Mesendoderm (in vitro differentiated cells): ENCODE measurements at places on chromosomes 2 and 18.

- no peak for DNase-seq
Measured at GRCh38 chr2:1635823-1636222, 108.5 kb downstream of the PXDN start.

DNA sequence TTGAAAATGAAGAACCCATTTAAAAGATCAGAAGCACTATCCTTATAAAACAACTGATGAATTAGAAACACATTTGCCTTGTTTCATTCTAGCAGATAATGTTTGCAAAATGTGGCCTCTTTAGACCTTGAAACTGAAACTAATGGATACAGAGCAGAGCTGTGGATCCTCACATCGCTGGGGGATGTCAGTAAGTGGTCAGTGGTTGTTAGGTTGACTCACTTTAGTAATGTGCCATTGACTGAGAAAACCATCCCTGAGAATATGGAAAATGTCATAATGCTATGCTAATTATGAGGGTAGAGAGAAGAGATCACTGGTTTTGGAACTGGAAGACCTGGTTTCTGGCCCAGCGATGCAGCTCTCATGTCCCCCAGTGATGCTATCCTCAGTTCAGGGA, 176.7 kb downstream of the MYO1B start:
- no peak for DNase-seq

DNA sequence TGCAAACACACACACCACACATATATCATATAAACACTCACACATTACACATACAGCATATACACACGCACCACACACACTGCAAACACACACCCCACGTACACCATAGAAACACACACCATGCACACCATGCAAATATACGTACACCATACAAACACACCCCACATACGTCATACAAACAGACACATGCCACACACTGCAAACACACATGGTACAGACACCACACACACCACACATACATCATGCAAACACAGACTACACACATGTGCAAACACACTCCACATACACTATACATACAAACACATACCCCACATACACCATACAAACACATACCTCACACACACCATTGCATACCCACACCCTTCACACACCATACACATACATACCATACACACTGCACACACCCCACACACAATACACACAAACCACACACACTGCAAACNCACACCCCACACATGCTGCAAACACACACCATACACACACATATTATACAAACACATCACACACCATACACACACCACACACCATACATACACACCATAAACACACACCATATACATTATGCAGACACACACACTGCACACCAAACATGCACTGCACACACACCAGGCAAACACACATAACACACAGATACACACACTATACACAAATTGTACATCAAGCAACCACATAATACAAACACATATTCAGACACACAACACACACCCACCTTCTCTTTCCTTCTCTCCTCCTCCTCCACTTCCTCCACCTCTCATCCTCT, 120.4 kb downstream of the SEPTIN10 start:
- DNase-seq = no peak

DNA sequence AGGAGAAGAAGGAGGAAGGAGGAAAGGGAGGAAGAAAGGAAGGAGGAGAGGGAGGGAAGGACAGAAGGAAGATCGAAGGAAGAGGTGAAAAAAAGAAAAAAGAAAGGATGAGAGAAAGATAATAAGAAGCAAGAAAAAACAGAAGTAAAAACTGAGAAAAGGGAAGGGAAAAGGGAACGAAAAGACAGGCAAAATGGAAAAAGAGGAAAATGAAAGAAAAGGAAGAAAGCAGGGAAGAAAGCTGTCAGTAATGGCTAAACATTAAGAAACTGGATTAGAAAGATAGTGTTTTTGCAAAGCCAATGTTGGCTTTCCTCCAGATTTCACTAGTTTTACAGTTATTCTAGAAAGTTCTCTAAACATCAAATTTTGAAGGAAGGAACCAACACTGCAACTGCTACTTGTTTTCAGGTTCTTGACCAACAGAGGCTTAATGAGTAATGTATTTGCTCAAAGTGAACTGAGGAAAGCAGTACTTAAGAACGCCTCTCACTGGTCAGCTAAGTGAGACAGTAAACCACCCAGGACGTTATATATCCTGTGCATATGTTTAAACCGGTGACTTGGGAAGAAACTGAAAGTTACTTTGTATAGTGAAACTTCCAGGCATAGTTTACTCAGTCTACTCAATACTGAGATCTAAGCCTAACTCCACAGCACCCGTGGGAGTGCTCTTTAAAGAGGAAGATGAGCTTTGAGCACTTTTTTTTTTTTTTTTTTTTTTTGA, 286.2 kb upstream of the TRIB2 start:
- no peak for DNase-seq

- DNase-seq = no peak
Measured at GRCh38 chr18:63046375-63046774, 273.2 kb downstream of the BCL2 start.

- DNase-seq = no peak
Measured at GRCh38 chr2:96535331-96535730, 1.2 kb upstream of the ARID5A start.

- peak; percentile 48 for DNase-seq
Measured at GRCh38 chr2:22110244-22110651, 986.5 kb downstream of the TDRD15 start.

- DNase-seq = no peak
Measured at GRCh38 chr18:59810183-59810582, 89.6 kb upstream of the PMAIP1 start.
